Stimulated activated CD8-positive, alpha-beta memory T cell treated with anti-CD3 and anti-CD28 coated beads, Interleukin-15, amount 100 ng/mL, for 4 hours (primary cell): ENCODE measurements at places on chromosomes 5 and 9.
A peak's percentile ranks its signal among the peaks of the same experiment; 100 is the strongest.

GRCh38 chr5:132962429-132963021 is 909 bp downstream of the AFF4 start:
- DNase-seq: no peak

GRCh38 chr5:177428574-177429217 is 2.2 kb downstream of the GRK6 start:
- DNase-seq: no peak

DNA sequence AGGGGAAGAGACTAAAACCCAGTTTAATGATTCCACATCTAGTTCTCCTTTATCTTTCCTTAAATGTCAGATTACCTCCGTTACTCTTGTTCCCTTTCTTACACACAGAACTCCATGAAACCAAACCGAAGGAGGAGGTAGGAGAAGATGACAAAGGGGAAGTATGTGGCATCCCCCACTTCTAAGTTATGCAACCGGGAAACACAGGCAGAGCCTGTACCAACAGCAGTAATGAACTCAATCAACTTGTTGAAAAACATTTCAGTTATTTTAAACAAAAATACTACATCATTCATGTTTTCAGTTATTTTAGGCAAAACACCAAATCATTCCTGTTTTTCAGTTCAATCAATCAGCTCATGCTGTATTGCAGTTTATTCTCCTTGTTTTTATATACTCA is 101.8 kb downstream of the PCSK1 start:
- DNase-seq: no peak

GRCh38 chr5:142663246-142663645 is 22.6 kb downstream of the FGF1 start:
- no peak for DNase-seq

DNA sequence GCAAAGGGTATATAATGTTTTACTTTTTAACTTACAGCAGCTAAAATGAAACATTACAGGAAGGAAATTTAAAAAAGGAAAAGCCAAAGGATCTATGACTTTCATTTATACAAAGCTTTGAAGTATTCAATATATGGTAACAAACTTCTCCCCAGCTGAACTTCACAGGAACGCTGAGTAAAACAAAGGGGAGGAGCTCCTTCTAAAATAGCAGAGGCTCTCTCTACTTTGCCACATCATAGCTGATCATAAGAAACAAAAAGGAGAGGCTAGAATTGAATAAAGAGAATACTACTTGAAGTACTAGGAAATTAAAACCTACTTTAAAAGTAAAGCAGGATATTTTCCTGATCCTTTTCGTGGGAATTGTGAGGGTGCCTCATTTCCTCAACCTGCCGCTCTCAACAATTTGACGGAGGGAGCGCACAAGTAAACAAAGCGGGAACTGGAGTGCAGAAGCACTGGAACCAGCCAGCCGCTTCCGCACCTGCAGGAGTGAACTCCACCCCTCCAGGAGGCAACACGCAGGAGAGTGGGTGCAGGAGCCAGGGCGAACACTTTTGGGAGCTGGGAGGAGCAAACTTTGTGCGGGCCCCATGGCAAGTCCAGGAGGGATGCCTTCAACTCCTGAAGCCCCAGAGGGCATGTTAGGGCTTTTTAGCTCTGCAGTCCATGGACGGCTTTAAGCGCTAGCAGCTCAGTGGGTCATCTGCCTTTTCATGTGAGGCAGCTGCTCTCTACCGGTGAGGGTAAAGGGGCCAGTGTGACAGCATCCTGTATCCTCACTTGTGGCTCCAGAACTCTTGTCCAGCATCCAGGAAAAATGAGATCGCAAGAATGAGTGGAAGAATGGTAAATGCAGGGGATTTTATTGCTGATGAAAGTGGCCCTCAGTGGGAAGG is 757.4 kb downstream of the PTPRD start:
- no peak for DNase-seq

DNA sequence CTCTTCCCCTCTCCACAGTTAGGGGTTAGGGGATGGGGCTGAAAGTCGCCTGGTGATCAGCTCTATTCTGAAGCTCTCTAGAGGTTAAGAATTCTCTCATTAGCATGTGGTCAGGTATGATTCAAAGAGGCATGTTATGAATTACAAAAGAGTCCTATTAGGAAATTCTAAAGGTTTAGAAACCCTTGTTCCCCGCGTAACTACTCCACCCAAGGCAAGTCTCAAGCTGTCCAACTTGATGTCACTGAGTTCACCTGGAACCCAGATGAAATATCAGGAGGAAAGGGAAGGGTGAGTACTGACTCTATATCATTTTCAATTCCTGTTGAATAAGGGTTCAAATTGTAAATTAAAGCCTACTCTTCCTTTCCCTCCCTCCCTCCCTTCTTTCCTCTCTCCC is 18.1 kb upstream of the RNF145 start:
- DNase-seq: no peak

- peak; percentile 43 for DNase-seq
Observed at GRCh38 chr9:124216474-124217176, 41.1 kb upstream of the NEK6 start.

DNA sequence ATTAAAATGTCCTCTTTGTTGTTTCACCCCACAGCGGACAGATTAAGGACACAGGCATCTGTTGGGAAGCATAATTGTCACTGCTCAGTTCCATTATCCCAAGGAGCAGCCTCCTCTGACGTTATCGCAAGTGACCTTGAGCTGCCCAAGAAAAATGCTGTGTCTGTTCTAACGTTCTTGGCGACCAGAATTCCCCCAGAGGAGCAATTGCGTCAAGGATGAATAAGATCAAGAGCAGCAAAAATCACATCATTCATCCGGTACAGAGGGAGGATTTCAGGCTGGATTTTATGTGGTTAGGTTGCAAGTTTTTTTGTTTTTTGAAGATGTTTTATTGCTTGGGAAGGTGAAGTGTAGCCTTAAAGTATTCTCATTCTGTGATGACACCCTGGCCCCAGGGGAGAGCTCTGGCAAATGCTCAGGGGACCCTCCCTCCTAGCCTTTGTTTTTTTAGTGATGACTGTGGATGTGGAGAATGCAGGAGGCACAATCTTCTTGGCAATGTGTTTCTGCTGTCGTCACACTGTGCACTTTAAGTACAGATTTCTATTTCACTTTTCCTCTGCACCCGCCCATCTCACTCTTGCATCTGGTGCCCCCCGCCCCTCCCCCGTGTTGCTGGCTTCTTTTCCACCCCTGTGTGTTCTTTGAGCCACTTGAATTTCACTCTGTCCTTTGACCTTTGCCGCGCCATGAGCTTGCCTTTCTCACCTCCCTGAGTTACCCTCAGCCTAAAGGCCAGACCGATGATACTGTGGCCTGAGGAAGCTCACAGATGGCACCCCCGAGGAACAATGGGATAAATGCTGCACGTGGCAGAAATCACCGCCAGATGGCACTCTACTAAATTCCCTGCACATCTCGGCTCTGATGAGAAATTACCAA is 308.5 kb downstream of the RAB3C start:
- peak; percentile 4 for DNase-seq

DNA sequence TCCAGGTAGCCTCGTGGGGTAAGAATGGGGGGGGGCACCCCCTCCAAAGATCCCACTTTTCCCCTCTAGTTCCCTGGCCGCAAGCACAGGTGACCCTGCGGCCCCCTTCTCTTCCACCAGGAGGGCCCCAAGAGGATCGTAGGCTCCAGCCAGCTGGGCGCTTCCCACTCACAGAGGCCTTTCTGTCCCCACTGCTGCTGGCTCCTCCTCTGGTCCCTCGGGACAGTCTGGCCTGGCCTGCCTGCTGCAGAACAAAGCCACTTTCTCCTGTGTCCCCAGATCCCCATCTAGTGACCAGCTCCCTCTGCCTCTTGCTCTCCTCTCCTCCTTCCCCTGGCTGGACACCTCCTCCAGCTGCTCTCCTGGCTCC is 534 bp upstream of the SAPCD2 start:
- no peak for DNase-seq

DNA sequence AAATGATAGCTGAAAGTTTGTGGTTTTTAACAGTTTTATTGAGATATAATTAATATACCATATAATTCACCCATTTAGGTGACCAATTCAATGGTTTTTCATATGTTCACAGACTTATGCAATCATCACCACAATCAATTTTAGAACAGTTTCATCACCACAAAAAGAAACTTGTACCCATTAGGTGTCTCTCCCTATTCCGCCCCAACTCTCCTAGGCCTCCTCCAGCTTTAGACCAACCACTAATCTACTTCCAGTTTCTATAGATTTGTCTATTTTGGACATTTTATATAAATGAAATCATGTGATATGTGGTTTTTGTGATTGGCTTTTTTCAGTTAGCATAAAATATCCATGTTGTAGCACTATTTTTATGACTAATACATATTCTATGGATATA is 38.6 kb downstream of the YTHDC2 start:
- DNase-seq: no peak

GRCh38 chr5:69300537-69301203 is 31.9 kb downstream of the CCDC125 start:
- no peak for DNase-seq

- no peak for DNase-seq
Observed at GRCh38 chr5:65263321-65263720, 218.4 kb downstream of the ADAMTS6 start.

DNA sequence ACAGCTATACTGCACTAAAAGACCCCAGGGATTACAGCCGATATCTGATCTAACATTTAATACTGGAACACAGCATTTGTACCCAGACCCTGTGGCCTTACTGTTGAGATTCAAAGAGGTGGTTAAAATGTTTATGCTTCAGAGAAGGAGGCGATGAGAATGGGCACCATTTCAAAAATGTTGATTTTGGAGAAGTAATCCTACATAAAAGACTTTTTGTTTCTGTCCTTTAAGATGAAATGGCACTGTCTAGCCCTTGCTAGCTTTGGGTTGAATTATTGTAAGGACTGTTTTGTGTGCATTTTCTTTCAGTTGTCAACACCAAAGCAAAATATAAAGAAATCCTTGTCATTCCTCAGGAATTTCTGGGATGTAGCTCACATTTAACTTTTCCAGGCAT is 288.5 kb upstream of the ANKH start:
- DNase-seq: no peak

DNA sequence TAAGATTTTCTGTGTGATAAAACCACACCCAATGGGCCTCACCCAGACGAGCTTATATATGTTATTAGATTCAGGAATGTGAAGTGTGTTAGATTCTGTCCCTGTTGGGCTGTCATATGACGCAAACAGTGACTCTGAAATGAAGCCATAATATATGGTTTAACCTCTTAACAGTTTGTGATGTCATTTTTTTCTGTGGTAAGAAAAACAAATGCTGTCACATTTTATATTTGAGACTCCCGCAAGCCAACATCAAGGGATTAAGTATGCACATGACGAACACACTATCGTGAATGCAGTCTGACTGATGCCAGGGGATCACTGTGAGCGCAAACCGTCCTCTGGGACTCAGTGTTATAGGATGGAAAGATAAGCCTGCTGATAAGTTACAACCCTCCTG is 321.7 kb downstream of the SH3GL2 start:
- DNase-seq: no peak

GRCh38 chr9:126093771-126094170 is 232.9 kb upstream of the MVB12B start:
- DNase-seq: no peak

DNA sequence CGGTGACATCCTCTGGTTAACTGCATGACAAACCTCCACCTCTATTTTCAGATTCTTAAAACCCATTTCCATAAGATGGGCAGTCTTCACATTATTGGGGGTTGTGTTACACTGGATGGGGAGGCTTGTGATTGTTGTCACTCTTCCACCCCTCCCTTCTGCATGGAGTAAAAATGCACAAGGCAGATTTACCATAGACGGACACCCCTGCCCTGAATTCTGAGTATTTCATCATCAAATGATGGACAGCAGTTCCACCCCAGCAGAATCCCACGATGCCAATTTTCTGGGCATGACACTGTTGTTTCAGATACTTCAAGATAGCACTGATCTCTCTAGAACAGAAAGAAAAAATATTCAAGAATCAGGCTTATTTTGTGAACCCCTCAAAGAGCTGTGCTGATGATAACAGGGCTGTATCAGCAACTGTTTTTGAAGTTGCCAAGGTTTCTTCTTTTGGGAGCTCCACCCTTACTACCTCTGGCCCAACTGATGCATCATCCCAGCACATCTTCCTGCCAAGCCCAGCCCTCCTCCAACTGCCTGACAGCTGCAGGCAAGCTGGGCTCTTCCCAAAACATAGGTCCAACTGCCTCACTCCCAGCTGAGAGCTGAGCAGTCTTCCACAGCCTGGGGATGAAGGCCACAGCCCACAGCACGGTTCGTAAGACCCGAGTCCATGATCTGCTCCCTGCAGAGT is 21.4 kb downstream of the CMBL start:
- no peak for DNase-seq

GRCh38 chr9:121613009-121613752 is 38.3 kb upstream of the DAB2IP start:
- DNase-seq: no peak

GRCh38 chr5:61162832-61163567 is 732 bp upstream of the SMIM15 start:
- no peak for DNase-seq

GRCh38 chr5:73459366-73459765 is 10.8 kb upstream of the FOXD1 start:
- DNase-seq: no peak

DNA sequence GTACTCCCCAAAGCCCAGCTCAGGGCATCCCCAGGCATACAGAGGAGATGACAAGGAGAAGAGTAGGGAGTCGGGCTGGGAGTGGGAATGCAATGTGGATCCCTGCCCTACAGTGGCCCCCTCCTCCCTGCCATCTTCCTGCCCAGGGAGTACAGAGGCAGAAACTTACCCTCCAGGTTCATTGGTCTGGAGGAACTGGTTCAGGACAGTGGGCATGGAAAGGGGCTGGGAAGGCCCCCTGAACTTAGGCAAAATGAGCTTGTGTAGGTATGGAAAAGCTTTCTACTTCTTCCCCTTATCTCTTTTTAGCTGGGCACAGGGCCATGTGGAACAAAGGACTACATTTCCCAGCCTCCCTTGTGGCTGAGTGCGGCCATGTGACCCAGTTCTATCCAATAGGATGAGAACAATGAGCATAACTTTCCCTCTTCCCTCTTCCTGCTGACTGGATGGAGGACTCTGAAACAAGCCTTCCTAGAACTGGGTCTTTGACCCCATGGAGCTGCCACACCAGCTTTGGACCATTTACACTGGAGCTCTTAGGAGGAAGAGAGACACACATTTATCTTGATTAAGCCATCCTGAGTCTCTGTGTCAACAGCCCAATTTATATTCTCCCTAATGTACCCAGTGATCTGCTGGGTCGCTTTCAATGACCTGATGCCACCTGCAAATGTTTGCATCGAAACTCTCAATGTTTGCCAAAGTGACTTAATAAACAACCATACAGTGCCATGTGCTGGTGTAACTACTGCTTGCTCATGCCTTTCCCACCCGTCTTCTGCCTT is 25.0 kb upstream of the HMCN2 start:
- no peak for DNase-seq

DNA sequence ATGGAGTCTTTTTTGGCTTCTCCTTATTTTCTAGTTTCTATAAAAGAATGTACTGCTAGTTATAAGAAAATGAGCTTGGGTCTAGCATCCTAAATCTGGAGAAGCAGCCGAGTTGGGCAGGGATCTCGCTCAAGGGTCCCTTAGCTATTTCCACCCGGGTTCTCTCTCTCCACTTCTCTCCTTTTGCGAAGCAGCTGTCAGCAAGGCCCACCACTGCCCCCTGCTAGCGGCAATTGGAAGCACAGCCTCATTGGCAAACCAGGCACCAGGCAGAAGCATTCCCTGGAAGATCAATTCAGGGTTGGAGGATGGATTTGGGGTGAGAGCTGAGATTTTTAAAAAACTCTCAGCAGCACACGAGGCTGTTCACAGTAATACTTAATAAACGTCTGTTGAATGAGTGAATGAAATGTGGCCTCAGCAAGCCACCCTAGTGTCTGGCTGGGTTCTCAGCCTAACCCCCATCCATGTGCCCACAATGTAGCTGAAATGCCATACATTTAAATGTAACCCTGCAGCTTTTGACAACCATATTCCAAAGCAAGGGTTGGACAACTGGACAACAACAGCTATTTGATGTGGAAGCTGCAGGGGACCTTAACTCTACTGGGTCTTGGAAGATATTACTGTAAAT is 34.6 kb upstream of the TNIP1 start:
- DNase-seq: no peak
